ENCODE measurements at places on chromosomes 16 and 17.

- no peak for DNase-seq
Measured at GRCh38 chr17:47687748-47688147, 6.2 kb upstream of the TBKBP1 start.

DNA sequence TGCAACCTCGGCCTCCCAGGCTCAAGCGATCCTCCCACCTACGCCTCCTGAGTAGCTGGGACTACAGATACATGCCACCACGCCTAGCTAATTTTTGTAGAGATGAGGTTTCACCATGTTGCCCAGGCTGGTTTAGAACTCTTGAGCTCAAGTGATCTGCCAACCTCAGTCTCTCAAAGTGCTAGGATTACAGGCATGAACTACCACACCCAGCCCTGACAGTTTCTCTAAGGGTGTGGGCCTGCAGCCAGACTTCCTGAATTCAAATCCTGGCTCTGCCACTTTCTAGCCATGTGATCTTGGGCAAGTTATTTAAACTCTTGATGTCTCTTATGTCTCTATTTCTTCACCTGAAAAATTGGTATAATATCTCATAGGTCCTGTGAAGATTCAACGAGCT lies 5.6 kb downstream of the CUEDC1 start:
- DNase-seq, result no peak

DNA sequence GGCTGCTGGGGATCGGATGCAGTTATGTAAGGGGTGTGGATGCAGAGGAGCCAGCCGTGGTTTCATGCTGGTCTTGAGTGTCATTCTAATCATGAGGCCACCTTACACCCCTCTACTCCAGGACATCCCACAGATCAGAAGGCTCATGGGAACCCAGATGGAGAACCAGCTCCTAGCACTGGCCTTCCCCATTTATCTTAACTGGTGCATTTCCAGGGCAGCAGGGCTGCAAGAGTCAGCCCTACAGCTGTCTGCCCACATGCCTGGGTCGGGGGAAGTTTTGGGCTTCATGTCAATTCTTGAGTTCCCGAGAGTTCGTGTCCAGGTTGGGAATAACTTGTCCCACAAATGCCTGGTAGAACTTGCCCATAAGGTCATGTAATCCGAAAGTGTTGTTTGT lies 29.1 kb downstream of the RPTOR start:
- no peak for DNase-seq

DNA sequence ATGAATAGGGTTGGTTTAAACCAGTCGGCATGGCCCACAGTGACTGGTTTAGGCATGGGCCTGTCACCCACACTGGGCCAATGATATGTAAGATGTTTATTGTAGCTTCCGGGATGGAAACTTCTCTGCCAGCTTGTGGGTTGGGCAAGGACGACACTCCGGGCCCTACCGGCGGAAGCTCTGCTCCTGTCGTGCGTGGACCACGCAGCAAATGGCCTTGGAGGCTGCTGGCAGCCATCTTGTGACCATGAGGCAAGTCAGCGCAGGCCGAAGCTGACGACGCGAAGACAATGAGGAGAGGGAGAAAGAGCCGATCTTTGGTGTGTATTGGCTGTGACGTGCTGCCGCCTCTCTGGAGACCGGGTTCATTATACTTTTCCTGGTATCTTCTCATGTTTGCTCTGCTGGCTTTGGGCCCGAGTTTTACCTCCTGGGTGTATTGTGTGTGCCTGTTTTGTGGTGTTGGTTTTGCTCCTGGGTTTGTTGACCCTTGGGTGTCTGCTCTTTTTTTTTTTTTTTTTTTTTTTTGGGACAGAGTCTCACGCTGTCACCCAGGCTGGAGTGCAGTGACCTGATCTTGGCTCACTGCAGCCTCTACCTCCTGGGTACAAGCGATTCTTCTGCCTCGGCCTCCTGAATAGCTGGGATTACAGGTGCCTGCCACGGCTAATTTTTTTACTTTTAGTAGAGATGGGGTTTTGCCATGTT lies 15.4 kb downstream of the SLC25A10 start:
- no peak for DNase-seq

- DNase-seq, result no peak
Measured at GRCh38 chr17:57461082-57461481, 204.8 kb downstream of the MSI2 start.

DNA sequence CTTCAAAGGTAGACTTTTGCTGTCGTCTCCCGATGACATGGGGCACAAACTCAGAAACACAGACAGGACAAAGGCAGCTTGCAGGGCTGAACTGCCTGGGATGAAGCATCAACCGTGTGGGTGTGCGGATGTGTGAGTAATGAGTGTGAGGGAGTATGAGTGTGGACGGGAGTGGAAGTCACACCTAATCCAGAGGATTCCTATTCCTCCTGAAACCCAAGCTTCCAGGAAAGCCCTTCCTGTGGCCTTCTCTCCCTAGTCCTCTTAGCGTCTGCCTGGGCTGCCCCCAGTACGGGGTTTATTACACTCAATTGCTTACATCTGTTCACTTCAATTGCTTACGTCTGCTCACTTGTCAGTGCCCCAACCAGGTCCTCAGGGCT lies 2.3 kb upstream of the IL4R start:
- no peak for DNase-seq

All from stimulated activated CD4-positive, alpha-beta T cell treated with anti-CD3 and anti-CD28 coated beads, Interleukin-12 subunit alpha, Interleukin-12 subunit beta, amount 100 ng/mL, for 24 hours (primary cell).